ENCODE measurements at places on chromosomes 13 and 19.

DNA sequence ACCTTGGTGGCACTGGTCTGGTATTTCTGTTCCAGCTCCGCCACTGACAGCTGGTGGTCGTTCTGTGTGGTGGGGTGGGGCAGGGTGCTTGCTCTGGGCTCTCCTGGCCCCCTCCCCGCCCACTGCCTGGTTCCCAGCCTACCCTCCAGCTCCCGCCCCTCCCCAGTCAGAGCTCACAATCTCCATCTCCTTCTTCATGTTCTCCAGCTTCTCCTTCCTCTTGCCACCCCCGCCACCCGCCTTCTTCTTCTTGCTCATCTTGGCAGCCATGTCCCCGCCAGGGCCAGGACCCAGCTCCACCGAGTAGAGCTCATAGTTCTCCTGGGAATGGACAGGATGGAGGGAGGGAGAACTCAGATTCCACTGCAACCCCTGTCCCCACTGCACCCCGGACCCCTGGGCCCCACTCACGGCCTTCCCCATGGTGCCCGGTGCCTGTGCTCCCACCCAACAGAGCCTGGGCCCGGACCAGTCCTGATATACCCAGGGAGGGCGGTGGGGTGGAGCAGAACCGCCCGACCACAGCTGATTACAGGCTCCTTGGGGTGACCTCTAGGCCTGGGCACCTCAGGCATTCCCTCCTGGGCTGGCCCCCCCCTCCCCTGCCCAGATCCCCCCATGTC lies at the start of gene ATP4A:
TSS of gene ATP4A (minus strand) at position 452 of the 623 bp plus-strand sequence. CDS start at position 423, 29 bp downstream.
- no peak for DNase-seq

DNA sequence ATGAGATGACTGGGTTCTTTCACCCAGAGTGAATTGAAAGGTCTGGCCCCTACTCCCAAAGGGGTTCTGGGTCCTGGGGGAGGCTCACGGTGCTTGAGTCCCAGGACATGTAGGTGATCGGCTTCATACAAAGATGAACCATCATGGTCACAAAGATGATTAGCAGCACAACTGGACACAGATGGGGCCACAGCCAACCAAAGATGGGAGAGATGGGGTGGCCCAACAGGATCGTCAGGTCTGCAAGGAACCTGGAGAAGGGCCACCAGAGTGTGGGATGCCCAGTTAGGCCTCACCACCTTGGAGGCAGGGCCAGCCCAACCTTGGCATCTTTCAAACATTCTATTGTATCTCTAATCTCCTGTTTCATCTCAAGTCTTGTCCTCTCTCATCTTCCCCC lies 34.5 kb downstream of the SLC6A16 start:
- no peak for DNase-seq

DNA sequence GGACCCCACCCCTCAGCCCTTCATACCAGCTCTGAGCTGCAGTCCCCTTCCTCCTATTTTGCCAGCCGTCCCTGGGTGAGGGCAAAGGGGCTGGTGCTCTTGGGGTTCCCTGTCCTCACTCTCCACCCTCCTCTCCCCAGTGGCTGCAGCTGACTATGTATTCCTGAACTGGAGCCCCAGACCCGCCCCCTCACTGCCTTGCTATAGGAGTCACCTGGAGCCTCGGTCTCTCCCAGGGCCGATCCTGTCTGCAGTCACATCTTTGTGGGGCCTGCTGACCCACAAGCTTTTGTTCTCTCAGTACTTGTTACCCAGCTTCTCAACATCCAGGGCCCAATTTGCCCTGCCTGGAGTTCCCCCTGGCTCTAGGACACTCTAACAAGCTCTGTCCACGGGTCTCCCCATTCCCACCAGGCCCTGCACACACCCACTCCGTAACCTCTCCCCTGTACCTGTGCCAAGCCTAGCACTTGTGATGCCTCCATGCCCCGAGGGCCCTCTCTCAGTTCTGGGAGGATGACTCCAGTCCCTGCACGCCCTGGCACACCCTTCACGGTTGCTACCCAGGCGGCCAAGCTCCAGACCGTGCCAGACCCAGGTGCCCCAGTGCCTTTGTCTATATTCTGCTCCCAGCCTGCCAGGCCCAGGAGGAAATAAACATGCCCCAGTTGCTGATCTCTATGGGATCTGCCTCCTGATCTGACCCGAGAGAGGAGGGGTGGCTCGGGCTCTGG lies 2.4 kb downstream of the COX7A1 start:
- no peak for DNase-seq

DNA sequence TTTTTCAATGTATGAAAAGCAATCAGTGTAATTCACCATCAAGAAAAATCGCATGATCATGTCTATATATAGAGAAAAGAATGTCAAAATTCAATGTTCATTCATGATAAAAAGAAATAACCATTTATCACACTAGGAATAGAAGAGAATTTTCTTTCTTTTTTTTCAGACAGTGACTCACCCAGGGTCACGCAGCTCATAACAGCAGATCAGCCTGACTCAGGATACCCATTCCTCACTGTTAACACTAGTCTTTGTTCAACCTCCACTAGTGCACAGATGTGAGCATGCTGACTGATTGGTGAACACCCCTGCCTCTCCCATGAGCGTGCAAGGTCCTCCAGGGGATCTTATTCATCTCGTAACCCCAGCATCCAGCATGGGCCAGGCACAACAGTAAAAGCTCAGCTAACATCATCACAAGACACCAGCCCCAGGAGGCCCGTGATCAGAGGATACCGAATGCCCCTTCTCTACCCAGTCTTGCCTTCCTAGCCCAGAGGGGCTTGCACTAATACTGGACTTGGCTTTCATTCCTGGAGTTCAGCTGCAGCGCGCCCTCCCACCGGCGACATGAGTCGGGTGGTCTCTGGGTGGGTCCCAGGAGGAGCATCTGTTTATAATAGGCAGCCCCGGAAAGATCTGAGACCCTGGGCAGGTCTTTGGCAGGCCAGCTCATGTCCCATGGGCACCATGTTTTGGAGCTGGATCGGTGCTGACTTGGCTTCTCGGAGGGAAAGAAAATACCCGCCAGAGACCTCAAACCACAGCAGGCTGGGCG lies 539.5 kb upstream of the SLC10A2 start:
- no peak for DNase-seq

DNA sequence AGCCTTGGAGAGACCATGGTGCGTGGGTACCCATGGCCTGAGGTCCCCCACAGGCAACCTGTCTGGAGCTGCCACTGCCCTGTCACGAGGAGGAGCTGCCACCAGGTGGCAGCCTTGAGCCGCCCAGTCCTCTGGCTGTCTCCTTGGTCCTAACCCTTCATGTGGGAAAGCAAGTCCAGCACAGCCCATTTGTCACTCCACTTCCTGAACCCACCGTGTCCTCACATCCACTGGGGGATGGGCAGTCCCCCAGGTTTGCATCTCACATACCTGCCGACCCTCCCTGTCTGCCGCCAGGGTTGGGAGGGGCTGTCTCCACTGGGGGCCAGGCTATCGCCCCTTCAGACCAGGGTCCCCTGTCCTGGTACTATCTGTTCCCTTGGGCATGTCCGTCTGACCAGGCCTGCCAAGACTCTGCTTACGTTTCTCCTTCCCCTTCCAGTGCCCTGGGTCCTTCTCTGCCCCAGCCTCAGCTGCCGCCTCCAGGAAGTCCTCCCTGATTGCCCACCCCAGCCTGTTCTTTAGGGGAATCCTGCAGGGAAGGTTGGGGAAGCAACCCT lies 4.5 kb downstream of the FAM174C start:
- peak; percentile 77 for DNase-seq

DNA sequence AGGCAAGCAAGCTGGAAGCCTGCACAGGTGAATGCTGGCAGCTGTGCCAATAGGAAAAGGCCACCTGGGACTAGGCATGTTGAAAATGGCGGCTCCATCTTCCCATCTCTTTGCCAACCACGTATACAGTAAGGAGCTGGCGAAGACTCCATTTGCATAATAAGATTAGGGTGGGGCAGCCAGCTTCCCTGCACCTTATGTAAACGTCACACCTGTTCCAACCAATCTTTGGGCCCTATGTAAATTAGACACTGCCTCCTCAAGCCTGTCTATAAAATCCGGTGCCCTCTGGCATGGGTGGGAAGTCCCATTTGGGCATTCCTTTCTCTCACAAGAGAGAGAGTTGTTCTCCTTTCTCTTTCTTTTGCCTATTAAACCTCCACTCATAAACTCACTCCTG lies 16.8 kb downstream of the ADGRE2 start:
- DNase-seq, result no peak

DNA sequence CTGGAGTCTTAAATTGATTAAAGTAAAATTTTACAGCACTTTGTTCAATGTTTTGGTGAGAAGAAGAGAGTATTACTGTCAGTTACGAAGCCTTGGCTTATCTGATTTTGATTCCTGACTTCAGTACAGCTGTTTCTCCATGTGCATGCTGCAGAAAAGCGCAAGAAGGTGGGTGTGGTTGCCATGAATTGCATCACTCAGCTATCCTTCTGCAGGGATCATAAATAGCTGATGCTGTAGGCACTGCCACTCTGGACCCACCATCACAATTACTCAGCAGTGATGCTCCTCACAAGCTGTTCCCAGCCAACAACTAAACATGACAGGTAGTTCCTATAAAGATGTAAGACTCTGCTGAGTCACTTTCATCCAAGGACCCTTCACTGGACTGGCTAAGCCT lies 321.2 kb downstream of the IRS2 start:
- DNase-seq, result no peak

DNA sequence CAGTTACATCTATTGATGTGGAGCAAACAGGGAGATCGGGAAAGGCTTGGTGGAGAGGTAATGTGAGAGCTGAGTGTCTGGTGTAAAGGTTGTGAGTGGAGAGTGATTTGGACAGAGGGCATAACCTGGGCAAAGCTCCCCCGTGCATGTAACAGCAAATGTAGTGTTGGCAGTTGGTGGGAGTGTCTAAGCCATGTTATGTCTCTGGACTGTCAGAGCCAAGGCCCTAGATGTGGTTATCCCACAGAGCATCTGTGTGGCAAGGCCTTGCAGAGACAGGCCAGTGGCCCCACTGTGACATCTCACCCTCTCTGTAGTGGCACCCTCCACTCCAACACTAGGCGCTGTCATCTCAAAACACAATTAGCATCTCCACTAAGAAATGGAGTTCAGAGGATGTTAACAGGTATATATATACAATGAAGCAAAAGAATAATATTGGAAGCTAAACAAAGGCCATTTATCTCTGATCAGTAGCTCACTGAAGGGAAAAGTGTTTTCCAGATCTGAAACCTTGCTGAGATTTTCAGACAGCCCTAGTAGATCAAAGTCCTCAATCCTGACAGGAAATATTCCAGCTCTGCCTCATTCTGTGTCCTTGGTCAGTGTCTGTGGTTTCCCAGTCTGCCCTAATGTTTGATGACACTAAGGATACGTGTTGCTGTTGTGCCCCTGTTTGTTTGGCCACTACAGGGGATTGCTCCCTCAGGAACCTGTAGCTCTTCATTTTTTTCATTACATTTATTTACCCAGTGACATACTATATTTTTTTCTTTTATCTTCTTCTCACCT lies 20.2 kb downstream of the POLR1D start:
- DNase-seq, result no peak

- DNase-seq, result peak; percentile 87
Observed at GRCh38 chr19:3275583-3276340, 51.3 kb downstream of the CELF5 start.

GRCh38 chr13:77698201-77699058 lies 943 bp downstream of the SLAIN1 start:
- DNase-seq, result peak; percentile 57

- DNase-seq, result no peak
Observed at GRCh38 chr13:75025956-75026355, 456.0 kb downstream of the TBC1D4 start.

DNA sequence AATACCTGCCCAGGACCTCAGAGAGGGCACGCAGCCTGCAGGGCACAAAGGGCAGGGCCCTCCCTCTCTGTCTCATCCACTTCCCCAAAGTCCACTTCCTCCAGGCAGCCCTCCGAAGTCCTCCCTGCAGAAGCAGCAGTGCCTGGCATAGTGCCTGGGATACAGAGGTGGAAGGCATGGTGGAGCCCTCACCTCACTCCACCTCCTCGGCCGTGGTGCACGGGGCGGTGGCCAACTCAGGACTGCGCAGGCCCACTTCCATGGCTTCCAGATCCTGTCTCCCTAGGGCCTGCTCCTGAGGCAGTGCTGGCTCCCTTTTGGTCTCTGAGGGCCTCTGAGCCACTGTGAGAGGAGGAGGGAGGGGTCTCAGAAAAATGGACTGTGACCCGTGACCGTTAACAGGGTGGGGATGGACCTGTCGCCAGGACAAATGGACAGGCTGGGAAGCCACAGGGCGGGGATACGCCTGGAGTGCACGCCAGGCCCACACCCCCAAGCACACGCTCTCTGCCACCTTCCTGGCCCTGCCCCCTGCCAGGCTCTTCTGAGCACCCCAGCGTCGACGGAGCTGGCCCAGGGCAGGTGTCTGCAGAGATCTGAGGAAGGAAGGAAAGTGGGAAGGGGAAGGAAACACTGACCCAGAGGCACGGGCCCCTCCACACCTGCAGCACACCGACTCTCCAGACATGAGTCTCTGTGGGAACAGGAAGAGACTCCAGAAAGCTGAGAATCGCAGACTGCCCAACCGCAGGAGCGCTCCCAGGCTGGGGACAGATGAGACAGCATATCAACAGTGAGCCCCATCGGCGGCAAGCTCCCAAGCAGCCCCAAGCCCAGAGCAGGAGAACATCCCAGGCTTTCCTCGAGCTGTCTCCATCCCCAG lies 8.4 kb downstream of the REXO1 start:
- DNase-seq, result no peak

DNA sequence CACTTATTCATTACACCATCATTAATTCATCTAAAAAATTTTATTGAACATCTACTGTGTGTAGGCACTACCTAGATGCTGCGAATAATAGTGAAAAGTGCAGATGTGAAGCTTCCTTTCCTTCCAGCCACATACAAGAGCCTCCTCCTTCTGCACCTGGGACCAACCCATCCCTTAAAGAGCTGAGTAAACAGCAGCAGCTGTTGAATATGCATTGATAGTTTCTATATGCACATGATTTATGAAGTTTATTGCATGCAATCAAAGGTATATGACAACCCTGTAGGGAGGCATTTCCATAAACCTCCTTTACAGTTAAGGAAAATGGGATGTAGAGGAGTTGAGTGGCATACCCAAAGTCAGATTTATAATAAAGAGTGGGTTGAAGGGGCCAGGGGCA lies 110.3 kb upstream of the IPO5 start:
- no peak for DNase-seq

DNA sequence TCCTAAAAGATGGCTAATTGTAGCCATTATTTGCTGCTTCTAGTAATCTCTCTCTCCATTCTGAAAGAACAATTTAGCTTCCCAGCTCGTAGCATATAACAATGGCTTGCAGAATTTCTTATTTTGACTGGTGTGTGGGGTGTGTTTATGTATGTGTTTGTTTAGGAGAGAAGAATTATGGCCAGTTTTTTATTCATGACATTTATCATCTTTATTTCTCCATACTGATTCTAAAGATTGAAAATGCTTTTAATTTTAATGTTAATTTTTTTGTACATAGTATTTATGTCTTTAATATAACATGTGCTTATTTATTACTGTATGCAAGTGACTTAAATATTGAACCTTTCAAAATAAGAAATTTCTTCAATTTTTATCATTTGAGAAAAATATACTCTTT lies 115.8 kb upstream of the TMTC4 start:
- no peak for DNase-seq

- no peak for DNase-seq
Observed at GRCh38 chr13:20124303-20124702, 36.5 kb downstream of the GJA3 start.

- no peak for DNase-seq
Observed at GRCh38 chr13:37995092-37995491, 125.5 kb upstream of the TRPC4 start.
